Neural progenitor cell (in vitro differentiated cells): ENCODE measurements at places on chromosomes 5 and 9.

- peak; percentile 8 for DNase-seq
Observed at GRCh38 chr9:81756561-81756960, 67.2 kb upstream of the TLE1 start.

DNA sequence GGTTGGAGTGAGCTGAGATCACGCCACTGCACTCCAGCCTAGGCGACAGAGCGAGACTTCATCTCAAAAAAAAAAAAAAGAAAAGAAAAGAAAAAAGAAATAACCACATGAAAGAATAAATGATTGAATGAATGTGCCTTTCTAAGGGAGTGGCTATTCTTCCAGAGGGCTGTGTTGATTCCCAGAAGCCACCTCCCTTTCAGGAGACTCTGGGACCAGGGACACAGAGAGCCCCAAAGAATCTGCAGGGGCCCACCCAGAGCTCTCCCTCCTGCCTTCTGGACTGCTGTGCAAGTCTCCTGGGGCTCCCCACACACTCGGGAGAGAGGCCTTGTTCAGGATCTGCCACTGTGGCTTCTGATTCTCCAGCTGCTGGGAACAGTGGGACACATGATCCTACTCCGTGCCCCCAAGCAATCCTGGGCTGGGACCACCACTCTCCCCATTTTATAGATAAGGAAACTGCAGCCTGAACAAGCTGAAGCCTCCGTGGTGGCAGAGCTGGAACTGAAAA, 23.6 kb downstream of the CAMK2A start:
- no peak for DNase-seq

DNA sequence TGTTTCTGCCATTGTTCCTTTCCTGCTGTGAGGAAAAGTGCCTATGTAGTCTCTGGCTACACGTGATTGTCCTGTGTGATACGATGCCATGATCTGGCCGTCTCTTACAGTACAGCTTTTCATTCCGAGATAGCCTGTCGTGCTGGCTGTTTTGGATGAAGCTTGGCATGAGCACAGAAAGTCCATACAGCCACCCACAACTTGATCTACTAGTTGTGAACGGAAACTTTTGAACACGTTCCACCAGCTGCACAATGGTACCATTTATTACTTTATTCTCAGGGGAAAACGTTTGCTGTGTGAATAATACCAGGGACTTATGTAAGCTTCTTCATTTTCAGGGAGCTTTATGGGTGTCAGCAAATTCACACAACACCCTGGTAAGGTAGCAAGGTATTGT, 217.6 kb upstream of the ANKRD55 start:
- DNase-seq, result no peak

- DNase-seq, result peak; percentile 39
Observed at GRCh38 chr9:134546246-134546731, 95.3 kb upstream of the COL5A1 start.

DNA sequence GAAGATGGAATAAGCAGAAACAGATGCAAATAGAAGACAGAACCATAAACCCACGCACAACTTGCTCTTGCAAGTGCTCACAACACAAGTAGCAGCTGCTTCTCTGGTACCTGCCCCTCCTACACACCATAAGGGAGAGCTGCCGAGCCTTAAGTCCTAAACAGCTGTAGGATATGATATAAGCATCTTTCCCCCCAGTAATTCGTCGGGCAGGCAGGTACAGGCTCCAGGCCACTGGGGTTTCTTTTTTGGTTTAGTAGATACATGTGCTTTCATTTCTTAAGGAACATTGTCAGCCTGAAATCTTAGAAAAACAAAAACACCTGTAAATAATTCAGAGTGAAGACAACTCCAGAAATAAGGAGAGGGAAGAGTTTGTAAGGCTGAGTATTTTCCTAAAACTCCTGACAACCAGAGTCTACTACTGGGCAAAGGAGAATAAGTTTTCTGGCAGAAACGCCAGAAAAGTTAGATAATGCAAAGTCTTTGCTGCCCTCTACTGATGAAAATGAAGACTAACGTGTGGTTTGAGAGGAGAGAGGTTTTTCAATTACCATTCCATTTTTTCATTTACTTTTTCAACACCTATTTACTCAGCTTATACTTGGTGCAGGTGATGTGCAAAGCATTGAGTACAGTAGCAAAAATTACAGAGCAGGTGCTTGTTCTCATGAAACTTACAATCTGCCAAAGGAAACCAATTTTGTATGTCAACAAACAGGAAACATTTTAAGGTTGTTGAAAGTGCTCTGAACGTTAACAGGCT, 20.1 kb upstream of the TCERG1 start:
- peak; percentile 64 for DNase-seq

DNA sequence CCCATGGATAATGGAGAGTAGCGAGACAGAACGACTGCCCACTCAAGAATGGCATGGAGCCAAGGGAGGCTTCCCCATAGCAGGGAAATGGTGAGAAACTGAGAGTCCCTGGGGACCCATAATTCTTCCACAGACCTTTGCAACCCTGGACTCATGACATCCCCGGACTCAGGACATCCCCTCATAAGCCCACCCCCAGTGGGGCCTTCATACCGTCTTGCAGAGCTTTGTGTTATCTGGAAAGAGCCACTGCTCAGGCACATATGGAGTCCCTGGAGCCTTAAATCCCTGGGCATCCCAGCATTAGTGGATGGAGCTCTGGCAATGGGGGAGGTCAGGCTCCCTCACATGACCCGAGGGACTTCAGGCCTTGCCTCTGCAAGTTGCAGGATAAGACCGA, 865.4 kb upstream of the ARRDC3 start:
- no peak for DNase-seq

- no peak for DNase-seq
Observed at GRCh38 chr5:75281716-75282465, 45.2 kb upstream of the ANKRD31 start.

GRCh38 chr5:61084658-61085057, 77.6 kb downstream of the SMIM15 start:
- DNase-seq, result no peak

GRCh38 chr5:54347221-54347865, 37.0 kb upstream of the ARL15 start:
- no peak for DNase-seq

DNA sequence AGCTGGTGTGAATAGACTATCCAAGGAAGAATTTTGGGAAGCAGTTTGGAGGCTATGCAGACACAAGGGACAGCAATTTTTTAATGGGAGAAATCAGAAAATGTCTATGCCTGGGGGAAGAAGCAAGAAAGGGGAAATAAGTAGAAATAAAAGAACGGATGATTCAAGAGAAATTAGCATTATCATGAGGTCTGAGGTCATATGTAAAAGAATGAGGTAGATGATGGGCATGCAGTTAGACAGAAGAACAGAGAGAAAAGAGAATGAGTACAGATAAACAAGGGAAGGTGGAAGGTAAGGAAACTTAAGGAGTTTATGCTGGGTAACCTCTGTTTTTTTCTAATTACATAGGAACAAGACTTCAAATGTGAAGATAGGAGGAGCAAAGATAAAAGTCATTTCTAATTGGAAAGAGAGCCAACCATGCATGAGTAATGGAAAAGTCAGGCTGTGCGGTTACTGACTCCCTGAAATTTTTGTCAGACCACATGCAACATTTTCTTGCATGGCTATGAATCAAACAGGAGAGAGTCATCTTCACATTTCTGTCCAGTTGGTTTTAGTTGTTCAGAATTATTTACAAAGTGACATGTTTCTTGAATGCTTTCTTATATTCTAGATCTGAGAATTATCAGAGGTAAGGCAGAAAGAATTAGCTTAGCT, 101.0 kb upstream of the PIK3R1 start:
- DNase-seq, result no peak

DNA sequence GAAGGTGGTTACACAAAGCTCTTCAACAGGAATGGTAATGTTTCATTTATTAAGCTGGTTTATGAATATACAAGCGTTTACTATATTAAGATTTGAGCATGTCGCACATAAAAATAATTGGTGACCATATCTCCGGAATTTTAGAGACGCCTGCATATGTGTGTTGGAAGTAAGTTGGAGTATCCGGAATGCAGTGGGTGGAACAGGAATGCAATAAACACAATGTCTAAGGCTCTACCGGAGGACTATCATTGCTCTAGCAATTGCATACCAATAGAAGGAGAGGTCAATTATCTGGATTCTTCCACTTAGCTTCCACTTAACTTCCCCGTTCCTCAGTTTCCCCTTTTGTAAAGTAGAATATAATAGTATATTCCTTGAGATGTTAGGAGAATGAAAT, 1.1 kb upstream of the CEP78 start:
- DNase-seq, result peak; percentile 2

- DNase-seq, result no peak
Observed at GRCh38 chr5:179370490-179371120, 25.3 kb upstream of the ADAMTS2 start.

- no peak for DNase-seq
Observed at GRCh38 chr9:114193090-114193489, 37.8 kb downstream of the COL27A1 start.

- DNase-seq, result no peak
Observed at GRCh38 chr9:130262061-130262745, 3.4 kb upstream of the HMCN2 start.

GRCh38 chr5:96426831-96427230, 6.2 kb downstream of the PCSK1 start:
- no peak for DNase-seq

DNA sequence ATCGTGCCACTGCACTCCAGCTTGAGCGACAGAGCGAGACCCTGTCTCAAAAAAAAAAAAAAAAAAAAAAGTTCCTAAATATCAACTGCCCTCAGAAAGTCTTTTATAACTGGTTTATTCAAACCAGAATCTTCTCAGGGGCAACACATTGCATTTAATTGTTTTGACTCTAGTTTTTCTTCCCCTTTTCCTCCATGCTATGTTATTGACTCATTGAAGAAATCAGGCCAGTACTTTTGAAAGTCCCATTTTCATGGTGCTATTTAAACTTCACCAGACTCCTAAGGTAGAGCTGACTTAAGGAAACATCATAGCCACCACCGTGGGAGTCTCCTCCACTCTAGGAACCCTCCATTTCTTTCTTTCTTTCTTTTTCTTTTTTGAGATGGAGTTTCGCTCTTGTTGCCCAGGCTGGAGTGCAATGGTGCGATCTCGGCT, 83.1 kb upstream of the IL6ST start:
- DNase-seq, result no peak
